ENCODE measurements at places on chromosomes 12 and 14. TPM values are rescaled to one million over a fixed set of nuclear protein-coding genes. Genes with fewer than 3 reads are reported as not detected.

DNA sequence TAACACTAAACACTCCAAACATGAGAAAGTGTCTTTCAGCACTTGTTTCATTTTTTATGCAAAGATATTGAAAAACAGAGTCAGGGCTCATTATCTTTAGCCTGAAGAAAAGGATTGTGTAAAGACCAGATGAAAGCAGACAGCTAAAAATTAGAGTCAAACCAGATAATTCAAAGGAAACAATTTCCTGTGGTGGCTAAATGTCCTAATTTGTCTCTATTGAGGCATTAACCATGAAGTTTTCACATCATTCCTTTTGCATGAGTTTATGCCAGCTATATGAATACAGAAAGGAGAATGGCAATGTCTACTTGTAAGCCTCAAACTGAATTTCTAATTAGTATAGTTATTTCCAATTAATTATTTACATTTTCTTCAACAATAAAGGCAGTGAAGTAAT, 338.5 kb downstream of the FSCB start:
- DNase-seq = no peak

DNA sequence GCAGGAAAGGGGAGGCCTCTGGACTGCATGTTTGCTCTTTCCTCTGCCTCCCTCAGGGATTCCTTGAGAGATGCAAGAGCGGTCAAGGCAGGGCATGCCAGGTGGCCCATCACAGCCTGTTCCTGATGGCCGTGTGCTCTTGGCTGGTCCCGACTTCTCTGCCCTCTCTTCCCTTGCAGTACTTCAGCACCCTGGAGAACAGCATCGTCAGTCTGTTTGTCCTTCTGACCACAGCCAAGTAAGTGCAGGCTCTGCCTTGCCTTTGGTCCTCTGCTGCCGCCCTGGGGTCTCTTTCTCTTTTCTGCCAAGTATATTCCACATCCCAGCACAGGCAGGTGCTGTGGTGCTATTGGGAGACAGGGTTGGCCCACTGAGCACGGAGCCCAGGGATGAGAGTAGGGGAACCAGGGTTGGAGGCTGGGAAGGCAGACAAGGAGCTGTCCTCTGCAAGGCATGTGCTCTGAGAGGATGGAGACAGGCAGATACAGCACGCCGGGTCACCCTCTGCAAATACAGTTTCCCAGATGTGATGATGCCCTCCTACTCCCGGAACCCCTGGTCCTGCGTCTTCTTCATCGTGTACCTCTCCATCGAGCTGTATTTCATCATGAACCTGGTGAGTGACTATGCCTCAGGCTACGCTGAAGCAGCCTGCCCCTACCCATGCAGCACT, 51.9 kb downstream of the TPCN1 start:
- DNase-seq = no peak

DNA sequence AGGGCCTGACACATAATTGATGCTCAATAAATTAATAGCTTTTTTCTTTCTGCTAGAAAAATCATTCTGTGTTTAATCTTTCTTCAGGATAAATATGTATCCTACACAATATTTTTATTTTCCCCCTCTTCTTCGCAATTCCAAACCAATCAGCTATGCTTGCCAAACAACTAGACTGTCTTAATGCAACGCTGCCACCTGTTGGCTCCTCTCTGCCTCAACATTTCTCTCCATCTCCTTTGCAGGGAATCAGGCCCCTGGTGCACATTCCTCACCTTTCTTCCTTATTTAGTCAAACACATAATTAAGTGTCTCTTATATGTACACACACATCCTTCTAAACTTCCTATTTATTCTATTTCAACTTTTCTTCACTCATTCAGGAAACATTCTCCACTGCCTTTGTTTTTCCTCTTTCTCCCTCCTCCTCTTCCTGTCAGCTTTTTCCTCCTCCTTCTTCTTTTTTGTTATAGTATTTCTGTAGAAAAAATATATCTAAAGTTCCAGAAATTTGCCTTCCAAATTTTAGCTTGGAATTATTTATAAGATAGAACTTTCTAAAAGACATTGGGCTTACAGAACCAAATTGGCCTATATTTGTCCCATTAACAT, 406.0 kb downstream of the PRKD1 start:
- no peak for DNase-seq

GRCh38 chr12:39405580-39405979, 37.3 kb downstream of the KIF21A start:
- DNase-seq = no peak

GRCh38 chr14:20769421-20769820, 1.2 kb downstream of the EDDM3B start:
- no peak for DNase-seq

PLEK2 gene
- total RNA-seq = 0.67 TPM

KRT7 gene
- 18.2 TPM for total RNA-seq

POLE2 gene
- total RNA-seq = 12.9 TPM

Data from progenitor cell of endocrine pancreas (in vitro differentiated cells).